Bladder microvascular endothelial cell (primary cell): ENCODE measurements at places on chromosomes 1 and 21. TPM values are rescaled to one million over a fixed set of nuclear protein-coding genes. Genes with fewer than 3 reads are reported as not detected.

Gene OR2M3
- not detected in 2 replicates for total RNA-seq

Gene RXRG
- not detected in 2 replicates for total RNA-seq

Gene HFM1
- total RNA-seq = 0.19 and 0.32 TPM in 2 replicates

Gene TCHH
- under 0.01 and 0.06 TPM in 2 replicates for total RNA-seq

Gene CHIT1
- not detected in 2 replicates for total RNA-seq

Gene SELE
- 12.0 and 57.2 TPM in 2 replicates for total RNA-seq

Gene THEM5
- not detected in 2 replicates for total RNA-seq
